CD4-positive, alpha-beta T cell treated with Interferon gamma for 1 hour (primary cell): ENCODE measurements at places on chromosomes 11 and 22.

DNA sequence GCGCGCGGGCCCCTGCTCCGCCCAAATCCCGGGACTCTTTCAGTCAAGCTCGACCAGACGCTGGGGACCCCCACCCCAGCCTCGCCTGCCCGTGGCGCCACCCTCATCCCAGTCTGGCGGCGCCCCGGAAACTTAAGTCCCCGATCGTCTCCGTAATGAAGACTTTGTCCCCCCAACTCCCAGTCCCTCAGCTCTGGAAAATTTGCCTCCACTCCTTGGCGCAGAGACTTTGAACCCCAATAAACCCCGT is 348 bp downstream of the PLCB3 start:
- DNase-seq: no peak

- peak; percentile 43 for DNase-seq
Observed at GRCh38 chr22:44191036-44191454, 10.3 kb downstream of the PARVG start.

DNA sequence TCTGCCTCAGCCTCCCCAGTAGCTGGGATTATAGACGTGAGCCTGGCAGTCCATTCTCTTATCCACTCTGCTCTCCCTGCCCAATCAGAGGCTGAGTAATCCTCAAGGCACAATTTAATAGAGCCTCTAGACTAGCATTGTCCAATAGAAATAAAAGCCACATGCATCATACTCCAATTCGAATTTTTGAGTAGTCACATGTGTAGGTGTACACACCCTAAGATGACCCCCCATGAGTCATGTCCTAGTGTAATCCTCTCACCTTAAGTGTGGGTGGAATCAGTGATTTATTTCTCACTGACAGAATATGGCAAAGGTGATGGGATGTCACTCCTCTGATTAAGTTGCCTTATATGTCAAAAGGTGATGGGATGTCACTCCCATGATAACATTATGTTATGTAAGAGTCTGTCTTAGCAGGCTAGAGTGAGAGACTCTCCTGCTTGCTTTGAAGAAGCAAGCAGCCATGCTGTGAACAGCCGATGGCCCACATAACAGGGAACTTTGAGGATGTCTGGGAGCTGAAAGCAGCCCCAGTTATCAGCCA is 61.3 kb downstream of the MN1 start:
- DNase-seq: no peak

DNA sequence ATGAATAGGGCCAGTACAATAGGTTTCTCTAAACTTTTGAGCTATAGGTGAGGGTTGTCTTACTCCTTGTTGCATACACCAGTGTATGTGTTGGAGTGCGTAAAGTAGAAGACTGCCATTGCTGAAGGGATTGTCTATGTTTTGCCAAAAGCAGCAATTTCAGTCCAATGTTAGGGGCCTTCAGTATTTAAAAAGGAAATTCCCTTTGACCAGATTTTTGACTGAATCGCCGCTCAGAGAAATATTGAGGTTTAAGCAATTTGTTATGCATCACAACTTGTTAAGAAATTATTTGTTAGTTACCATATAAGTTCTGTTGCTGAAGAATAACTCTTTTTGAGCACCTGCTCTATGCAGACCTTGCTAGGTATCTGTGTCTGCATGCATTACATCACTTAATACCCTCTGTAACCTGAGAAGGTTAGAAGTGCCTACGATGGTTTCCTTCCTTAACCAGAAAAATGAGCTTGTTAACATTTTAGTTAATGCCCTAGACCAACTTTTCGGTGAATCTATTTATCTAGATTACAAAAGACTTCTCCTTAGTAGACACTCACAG is 33.9 kb downstream of the MMP20 start:
- DNase-seq: no peak

DNA sequence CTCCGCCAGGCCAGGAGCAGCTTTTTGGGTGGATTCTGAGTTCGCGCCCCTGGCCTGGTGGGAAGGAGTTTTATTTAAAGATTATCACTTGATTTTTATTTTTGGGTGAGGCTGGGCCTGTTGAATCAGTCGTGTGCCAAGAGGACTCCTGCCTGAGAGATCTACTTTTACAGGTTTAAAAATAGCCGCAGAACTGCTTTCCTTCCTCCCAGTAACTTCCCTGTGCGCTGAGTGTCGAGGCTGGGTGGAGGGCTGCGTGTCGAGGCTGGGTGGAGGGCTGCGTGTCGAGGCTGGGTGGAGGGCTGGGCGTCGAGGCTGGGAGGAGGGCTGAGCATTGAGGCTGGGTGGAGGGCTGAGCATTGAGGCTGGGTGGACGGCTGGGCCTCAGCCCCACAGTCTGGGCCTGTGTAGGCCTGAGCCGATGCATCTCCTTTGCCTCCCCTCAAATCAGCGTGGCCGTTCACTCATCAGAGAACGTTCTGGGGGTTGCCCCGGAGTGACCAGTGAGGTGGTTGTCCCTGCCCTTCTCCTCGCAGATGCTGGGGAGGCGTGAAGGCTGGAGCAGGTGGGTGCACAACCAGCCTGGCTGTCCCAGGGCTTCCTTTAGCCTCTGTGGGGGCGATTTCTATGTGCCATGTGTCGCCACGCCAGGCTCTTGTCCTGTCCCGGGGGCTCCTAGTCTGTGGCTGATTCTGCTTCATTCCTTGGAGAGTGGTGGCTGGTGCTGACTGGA is 30.1 kb downstream of the GRAMD4 start:
- no peak for DNase-seq

- peak; percentile 59 for DNase-seq
Observed at GRCh38 chr11:130431331-130431773, 2.9 kb upstream of the ADAMTS8 start.

DNA sequence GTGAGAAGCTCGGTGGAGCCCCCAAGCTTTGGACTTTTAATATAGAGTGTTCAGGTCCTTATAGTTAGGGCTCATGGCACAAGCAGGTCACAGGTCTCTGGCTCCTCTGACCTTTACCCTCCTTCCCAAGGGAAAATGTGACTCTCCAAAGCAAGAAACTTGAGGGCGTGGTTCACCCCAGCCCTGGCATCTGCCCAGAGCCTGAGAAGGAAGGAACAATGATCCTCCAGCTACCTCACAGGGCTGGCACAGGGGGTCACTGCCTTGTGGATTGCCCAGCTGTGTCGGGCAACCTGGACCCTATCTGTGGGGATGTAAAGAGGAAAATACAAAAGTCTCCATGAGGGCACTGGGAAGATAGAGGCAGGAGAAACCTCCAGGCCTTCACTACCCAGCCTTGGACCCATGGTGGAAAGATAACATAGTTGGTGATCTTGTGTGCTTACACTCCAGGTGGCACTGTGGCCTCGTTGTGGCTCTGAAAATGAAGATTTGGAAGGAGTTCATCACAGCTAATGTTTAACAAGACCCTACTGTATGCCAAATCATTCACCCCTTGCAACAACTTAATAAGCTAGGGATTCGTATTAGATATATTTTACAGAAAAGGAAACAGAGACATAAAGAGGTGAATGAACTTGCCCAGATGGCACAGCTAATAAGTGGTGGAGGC is 3.8 kb upstream of the ZNF195 start:
- DNase-seq: no peak

DNA sequence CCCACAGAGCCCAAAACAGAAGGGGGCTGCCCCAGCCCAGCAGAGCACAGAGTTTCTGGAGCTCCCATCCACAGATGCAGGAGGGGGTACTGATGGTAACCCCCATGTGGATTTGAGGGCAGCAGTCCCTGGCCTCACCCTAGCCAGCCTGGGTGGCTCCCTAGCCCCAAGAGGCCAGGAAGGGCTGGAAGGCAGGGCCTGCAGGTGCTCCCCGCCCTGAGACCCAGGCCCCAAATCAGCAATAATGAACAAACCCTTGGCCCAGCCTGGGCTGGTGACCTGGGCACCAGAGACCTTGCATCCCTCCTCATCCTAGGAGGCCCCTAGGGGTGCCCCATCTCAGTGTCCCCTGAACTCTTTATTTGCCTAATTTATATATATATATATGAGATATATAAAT is 61.6 kb downstream of the MORC2 start:
- no peak for DNase-seq

GRCh38 chr11:10669258-10670033 is 24.1 kb downstream of the IRAG1 start:
- no peak for DNase-seq

DNA sequence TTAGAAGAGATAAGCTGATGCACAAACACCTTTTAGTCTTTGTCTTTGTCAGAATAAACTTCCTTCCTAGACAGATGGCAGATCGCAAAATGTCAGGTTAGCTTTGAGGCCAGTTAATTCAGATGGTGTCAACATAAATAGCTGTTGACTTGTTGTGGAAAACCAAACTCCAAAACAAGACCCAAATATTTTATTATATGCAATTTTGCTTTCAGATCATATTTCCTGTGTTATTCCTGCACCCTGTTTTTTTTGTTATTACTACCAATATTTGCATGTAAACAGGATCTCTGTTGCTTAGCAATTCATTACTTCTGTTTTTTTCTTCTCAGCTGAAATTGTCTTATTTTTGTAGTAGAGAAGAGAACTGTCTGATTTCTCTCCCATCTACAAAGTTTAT is 316.0 kb downstream of the ETS1 start:
- DNase-seq: no peak

GRCh38 chr22:46112405-46112804 is 37.9 kb upstream of the PPARA start:
- no peak for DNase-seq

GRCh38 chr11:111329306-111330204 is 31.2 kb downstream of the POU2AF3 start:
- no peak for DNase-seq
